T-helper 1 cell (primary cell): ENCODE measurements at places on chromosomes 6 and 20.

DNA sequence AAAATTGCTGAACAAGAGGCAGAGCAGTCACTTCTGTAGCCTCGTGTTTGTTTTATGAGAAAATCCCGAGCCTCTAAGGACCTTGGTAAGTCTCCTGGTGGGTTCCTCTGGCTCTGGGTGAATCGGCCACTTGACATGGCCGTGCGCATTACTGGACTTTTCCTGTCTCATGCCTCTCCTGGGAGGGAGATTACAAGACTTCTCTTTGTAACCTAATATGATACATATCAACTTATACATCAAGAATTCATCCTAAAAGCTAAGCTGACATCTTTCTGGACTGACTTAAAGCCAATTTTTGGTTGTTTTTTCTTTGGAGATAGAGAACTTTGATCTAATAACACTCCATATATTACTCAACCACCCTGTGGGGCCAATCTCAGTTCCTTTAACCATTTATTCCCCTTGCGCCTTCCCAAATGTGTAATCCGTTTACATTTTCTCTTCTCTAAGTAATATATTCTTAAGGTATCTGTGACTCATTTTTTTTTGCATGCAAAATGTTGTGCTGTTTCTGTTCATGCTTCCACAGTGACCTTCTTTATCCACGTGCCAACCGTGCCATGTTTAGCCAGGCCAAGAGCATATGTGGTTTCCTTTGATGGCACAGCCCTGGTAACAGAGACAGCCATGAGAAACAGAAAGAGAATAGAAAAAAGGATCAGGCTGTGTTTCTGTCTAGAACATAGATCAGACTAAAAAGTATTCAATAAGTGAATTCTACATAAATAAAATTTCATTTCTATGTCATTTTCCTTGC lies 47.5 kb upstream of the JAG1 start:
- no peak for DNase-seq

- DNase-seq: no peak
Observed at GRCh38 chr6:143397227-143398222, 53.0 kb downstream of the ADAT2 start.

- DNase-seq: no peak
Observed at GRCh38 chr6:147161253-147161973, 42.8 kb upstream of the STXBP5 start.

DNA sequence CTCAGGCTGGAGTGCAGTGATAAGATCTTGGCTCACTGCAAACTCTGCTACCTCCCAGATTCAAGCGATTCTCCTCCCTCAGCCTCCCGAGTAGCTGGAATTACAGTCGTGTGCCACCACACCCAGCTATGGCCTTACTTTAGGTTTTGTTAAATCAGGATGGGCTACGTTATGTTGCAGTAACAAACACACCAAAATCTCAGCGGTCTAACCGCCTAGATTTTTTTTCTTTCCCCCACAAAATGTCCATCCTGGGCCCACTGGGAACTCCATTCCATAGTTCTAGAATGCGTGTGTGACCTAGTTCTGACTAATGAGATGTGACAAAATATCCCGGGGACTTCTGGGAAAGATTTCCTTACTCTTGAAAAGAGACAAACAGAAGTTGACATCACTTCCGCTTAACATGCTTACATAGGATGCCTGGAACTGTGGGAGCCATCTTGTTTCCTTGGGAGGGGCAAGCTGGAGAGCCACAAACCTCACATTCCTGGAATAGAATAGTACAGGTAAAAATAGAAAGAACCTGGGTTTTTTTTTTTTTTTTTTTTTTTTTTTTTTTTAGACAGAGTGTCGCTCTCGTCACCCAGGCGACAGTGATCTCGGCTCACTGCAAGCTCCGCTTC lies 42.3 kb upstream of the TRERF1 start:
- no peak for DNase-seq

DNA sequence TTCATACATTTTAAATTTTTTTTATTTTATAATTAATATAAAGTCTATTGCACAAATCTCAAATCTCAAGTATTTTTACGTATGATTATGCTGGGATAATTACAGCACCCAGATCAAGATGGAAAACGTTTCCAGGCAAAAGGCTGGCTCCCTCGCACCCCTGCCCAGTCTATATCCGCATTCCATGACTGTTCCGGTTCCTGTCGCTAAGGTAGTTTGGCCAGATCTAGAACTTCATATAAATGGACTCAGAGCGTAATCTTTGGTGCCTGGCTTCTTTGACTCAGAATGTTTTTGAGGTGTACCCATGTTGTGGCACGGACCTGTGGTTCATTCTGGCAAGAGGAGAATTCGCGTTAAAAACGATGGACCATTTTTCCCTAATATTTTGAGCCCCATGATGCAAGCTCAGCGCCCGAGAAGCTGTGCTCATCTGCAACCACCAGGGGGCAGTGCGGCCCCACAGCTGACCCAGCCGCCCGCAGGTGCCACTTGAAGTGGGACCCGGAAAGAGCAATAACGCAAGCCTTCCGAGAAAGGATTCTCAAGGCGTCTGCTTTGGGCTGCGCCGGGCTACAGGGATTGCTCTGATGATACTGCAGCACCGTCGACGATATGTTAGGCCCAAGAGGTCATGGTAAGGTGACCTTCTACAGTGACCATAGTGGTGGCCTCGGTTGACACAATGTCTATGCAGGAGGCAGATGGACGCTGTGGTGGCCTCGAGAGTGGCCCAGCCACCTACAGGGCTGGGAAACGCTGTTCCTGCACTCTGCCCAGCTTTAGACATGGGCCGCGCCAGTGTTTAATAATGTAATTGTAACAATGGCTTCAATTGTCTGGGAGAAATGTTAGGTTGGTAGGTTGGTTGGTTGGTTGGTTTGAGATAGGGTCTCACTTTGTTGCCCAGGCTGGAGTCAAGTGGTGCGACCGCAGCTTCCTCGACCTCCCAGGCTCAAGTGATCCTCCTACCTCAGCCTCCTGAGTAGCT lies 160.1 kb downstream of the ZMYND8 start:
- peak; percentile 66 for DNase-seq

DNA sequence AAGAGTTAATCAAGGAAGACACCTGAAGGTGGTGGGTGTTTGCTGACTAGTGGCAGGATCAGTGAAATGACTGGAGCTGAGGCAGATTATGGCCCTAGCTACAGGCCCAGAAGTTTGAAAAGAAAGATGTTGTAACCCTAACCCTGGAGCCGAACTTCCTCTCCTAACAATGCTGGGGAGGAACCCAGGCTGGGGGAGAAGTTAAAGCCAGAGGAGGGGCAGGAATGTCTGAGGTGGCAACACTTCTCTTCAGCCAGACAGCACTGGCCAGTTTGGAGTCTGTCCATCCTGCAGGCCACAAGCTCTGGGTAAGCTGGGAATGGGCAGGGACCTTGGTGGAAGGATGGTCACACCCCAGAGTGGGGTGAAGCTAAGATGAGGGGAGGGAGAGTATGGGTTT lies at the start of gene LST1:
LST1 (plus strand) TSS at position 270 of the 400 bp plus-strand sequence. CDS start 1,023 bp downstream, outside the sequence.
- no peak for DNase-seq

GRCh38 chr6:36577301-36577700 lies 16.9 kb upstream of the SRSF3 start:
- no peak for DNase-seq

- no peak for DNase-seq
Observed at GRCh38 chr6:142784344-142784743, 160.6 kb downstream of the HIVEP2 start.

DNA sequence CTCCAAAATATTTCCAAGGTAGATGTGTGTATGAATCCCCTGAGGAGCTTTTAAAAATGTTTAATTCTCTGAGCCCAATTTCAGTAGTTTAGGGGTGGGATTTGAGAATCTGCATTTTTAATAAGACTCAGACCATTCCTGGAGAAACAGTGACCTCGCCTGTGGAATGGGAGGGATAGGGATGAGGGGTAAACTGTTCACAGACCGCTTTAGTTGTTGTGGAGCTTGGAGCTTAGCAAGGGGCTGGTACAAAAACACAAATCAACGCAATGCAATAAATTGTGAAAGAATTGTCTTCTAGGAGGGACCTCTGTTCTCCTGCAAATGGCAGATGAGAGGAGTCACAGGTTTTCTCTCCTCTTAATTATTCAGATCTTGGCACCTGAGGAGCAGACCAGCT lies 239.3 kb upstream of the SULF2 start:
- no peak for DNase-seq

- DNase-seq: no peak
Observed at GRCh38 chr20:44637522-44638372, 13.8 kb downstream of the ADA start.

- DNase-seq: no peak
Observed at GRCh38 chr6:3301506-3301905, 42.8 kb downstream of the PSMG4 start.

- no peak for DNase-seq
Observed at GRCh38 chr20:62999580-62999979, 7.2 kb downstream of the BHLHE23 start.

GRCh38 chr6:155604991-155605390 lies 149.4 kb upstream of the NOX3 start:
- DNase-seq: no peak

GRCh38 chr20:57190536-57191264 lies 75.7 kb downstream of the BMP7 start:
- DNase-seq: no peak

DNA sequence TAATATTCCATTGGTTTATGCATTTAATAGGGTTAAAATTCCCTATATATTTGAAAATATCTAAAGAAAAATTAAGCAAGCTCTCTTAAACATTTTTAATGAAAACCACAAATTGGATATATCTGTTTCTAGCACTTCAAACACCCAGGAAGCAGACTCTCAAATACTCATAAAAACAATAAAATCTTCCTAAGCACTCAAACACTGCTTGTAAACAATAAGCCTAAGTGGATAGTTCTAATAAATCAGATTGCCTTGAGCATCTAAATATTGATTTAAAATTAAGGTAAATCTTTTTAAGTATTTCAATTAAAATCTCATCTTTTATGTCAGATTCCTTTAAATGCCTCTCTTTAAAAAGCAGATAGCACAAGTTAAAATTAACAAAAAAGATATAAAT lies 254.4 kb downstream of the KCNQ5 start:
- DNase-seq: no peak

GRCh38 chr6:35719404-35719829 lies 17.4 kb upstream of the ARMC12 start:
- DNase-seq: no peak

DNA sequence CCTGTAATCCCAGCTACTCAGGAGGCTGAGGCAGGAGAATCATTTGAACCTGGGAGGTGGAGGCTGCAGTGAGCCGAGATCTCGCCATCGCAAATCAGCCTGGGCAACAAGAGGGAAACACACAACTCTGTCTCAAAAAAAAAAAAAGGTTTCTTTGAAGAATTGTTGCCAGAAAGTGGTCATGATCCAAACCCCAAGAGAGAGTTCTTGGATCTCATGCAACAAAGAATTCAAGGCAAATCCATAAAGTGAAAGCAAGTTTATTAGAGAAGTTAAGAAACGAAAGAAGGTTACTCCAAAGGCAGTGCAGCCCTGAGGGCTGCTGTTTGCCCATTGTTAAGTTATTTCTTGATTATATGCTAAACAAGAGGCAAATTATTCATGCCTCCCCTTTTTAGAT lies 14.5 kb upstream of the KIFC1 start:
- DNase-seq: no peak

DNA sequence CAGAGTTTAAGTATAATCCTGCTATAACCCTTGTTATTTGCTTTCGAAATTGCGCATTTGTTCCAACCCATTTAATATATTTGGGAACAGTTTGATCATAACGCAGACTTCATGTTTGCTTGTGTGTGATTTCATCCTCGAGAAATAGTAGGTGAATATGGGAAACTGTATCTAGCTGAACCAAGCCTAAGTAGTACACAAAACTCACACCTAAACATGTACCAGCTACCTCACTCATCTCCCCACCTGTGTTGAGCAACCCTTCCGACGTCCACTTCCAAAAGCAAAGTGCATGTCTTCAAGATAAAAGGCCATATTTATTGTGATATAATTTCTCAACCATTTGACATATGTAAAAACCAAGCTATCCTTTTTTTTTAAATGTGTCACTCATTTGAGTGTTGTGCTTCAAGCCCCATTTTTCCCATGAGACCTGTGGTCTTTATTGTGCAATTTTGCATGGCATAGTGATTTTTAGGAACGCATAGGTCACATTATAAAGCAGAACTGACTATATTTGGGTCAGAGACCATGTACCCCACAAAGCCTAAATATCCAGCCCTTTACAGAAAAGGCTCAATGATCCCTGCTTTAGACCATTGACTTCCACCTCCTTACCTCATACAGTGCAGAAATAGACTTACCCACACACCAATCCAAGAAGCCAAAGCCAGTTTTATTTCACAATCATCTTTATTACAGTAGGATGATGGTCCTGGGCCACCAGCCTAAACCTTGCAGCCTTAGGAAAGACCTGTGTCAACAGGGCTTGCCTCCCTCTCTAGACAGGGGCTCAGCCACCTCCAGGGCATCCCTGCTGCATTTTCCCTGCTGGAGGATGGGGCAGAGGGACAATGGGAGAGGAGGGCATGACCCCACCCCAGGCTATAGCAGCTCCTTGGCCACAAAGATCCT lies 7.1 kb downstream of the CCND3 start:
- no peak for DNase-seq

GRCh38 chr6:90820436-90820835 lies 233.6 kb upstream of the MAP3K7 start:
- DNase-seq: no peak

GRCh38 chr6:170276369-170277057 lies 14.4 kb downstream of the DLL1 start:
- no peak for DNase-seq

GRCh38 chr6:110714143-110714542 lies 101.1 kb downstream of the CDK19 start:
- DNase-seq: no peak

DNA sequence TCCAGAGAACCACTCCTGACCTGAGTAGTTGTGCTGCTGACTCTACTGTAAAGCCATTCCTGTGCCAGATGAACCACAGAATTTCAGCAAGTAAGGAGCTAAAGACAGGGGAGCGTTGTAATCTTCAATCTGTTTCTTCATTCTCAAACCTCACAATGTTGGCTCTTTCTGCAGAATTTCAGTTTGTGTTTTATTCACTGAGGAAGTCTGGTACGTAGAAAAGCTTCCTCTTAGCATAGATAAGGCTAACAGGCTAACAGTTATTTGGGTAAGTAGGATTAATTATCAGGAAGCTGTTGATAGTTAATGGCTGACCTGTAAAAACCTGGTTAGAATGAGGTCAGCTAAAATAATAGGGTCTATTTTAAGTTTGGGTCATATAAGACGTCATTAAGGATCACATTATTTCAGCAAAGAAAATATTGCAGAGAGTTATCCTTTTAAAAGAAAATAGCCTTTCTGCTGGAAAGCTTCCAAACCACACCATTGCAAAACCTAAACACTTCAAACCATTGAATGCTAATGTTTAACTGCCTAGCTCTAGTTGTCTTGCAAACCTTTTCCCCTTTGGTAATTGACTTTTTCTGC lies 14.1 kb upstream of the TENT5A start:
- no peak for DNase-seq

DNA sequence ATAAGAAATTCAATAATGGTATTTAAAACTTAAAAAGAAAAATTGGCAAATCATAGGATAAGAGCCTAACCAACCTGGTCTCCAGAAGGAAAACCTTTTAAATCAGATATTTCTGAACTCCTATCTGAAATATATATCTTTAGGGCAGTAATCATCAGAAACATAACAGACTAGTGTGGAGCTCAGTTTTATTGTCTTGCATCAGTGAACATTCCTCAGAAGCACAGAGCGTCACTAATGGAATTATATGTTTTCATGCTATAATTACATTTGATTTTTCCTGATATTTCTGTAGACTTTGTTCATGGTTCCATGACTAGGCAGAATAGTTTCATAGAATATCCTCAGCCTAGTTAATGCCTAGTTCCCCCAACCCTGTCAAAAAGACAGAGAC lies 262.2 kb downstream of the EYA4 start:
- DNase-seq: no peak

GRCh38 chr6:63305277-63305676 lies 14.5 kb downstream of the LGSN start:
- DNase-seq: no peak
